ENCODE measurements at places on chromosomes 7 and 10.

- no peak for DNase-seq
Measured at GRCh38 chr7:101630591-101630990, 1.5 kb upstream of the MYL10 start.

- no peak for DNase-seq
Measured at GRCh38 chr10:62761115-62761514, 43.4 kb upstream of the ADO start.

DNA sequence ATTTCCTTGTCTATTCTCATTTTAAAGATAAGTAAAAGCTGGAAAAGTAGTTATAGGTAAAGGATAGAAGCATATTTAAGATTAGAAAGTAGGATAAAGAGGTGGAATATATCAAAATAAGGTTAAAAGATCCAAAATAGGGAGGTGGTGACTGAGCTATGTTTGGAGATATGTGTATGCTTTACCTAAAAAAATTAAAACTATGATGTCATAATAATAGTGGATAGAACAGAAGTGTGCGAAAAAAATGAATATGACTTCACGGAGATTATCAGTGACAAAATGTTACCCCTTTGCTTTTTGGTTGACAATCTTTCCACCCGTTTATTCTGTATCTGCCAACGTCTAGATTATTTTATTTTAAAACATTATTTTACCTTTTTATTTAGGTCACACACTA lies 33.4 kb upstream of the FERD3L start:
- DNase-seq = no peak

DNA sequence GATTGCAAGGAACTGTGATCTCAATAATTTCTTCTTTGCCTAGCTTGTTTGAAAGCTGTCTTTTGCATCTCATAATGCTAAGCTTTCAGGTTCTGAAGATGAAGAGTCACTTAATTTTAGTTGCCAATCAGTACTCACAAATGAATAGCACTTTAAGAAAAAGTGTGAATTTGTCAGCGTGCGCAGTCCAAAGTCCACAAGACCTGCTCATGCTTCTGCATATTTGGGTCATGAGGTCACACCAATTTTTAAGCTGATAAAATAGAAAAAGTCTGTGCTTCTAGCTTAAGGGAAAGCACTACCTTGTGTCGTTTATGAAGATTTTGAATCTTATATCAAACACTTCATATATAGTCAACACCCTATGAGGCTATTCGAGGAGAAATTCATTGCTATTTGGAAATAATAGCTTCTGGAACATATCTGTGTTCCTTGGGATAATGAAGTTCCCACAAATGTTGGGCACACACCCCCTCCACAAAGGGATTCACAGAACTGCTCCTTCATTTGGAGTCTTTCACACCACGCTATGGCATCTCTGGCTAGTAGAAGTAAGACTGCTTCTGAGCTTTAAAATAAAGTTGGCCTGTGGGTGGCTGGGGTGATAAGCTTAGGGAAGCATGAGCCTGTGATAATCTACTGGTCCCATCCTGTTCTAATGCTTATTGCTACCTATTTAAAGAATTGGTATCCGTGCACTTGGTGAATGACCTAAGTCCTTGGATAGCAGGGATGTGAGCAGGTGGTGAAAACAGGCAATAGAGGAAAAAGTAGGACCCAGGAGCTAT lies 33.3 kb downstream of the A1CF start:
- no peak for DNase-seq

- no peak for DNase-seq
Measured at GRCh38 chr7:85030893-85031292, 156.0 kb downstream of the SEMA3D start.

- DNase-seq = no peak
Measured at GRCh38 chr10:106874604-106874889, 290.0 kb downstream of the SORCS1 start.

DNA sequence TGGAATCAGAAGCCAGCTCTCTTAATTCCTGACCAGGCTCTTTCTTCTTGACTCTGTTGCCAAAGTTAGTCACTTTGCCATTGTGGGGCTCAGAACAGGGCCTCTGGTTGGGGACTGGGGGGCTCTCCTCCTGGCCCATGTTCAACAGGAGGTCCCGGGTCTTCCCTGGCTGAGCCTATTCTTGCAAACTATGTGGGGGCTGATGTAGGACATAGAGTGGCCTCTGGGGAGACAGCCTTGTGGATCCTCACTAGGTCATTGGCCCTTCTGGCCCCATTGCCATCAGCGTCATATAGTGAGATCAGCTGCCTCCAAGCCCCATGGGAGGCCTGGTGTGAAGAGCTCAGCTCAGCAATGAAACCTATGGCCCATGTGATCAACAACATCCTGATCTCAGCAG lies 77.6 kb upstream of the LEP start:
- DNase-seq = no peak

DNA sequence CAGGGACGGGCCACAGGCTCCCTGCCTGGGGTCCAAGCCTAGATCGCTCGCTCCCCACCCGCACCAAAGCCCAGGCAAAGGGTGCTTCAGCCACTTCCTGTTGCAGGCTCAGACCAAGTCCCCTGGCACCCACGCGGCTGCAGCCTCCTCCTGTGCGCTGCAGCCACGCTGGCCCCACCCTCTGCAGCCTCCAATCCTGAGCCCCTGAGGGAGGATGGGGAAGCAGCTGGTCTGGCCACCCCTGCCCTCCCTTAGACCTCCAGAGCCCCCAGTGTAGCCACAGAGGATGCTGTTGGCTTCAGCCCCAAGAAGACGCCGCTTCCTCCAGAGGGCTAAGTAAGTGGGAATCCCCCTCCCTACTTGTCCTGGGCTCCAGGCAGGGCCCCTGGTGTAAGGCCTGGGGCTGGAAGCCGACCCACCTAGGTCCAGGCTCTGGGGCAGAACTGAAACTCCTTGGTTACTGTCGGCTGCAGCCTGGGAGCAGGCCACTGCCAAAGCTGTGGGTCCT lies 9.4 kb downstream of the LIMK1 start:
- DNase-seq = no peak

GRCh38 chr10:4945766-4946717 lies 17.2 kb upstream of the AKR1C1 start:
- DNase-seq = no peak

- peak; percentile 7 for DNase-seq
Measured at GRCh38 chr7:124171068-124171467, 138.2 kb upstream of the TMEM229A start.

- DNase-seq = no peak
Measured at GRCh38 chr7:134098072-134098471, 29.1 kb upstream of the LRGUK start.

- DNase-seq = no peak
Measured at GRCh38 chr10:49486738-49487137, 52.2 kb downstream of the ERCC6 start.

GRCh38 chr7:130922206-130923112 lies 188.5 kb upstream of the KLF14 start:
- no peak for DNase-seq

GRCh38 chr7:117630501-117630900 lies 150.7 kb downstream of the CFTR start:
- no peak for DNase-seq
